Endothelial cell (in vitro differentiated cells): ENCODE measurements at places on chromosomes 7 and 10.
A peak's percentile ranks its signal among the peaks of the same experiment; 100 is the strongest.

- no peak for DNase-seq
- H3K36me3 ChIP-seq = peaks cover 14% of the 10 kb centered on the region
- peaks cover 10% of the 10 kb centered on the region for H3K27me3 ChIP-seq
- H3K27ac ChIP-seq = no peak overlapping the region
These were observed 1.7 kb upstream of the FUOM start for GRCh38 chr10:133359554-133359971.

- H3K4me1 ChIP-seq = no peaks in the 10 kb centered on the region
- H3K36me3 ChIP-seq = no peaks in the 10 kb centered on the region
- DNase-seq = peak; percentile 75
- H3K27ac ChIP-seq = no peak overlapping the region
- H3K4me3 ChIP-seq = no peak overlapping the region
These were observed 43.7 kb downstream of the CPVL start for GRCh38 chr7:29102558-29103151.

GRCh38 chr10:17004801-17005380 is 124.7 kb downstream of the CUBN start:
- H3K27me3 ChIP-seq = peaks cover 9% of the 10 kb centered on the region
- H3K36me3 ChIP-seq = peaks cover 34% of the 10 kb centered on the region
- no peak overlapping the region for H3K4me3 ChIP-seq
- H3K4me1 ChIP-seq = peaks cover 50% of the 10 kb centered on the region
- no peak for DNase-seq

DNA sequence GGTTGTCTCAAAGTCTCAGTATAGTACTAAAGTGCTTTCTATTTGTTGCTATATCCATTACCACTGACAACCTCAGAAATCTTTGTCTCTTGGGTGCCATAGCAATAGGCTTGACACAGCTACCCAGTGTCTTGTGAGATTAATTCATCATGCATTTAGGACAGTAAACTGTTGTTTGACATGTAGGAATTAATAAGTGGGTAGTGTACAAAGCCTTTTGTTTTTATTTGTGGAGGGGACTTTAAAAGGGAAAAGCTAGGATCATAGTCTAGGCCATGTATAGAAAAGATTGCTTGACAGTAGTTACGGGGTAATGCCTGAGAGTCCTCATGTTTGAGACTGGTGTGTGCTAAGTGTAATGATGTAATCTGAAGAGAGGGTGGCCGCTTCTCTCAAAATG is 102.6 kb upstream of the AGR3 start:
- no peak overlapping the region for H3K27ac ChIP-seq
- no peaks in the 10 kb centered on the region for H3K27me3 ChIP-seq
- H3K4me1 ChIP-seq = peaks cover 6% of the 10 kb centered on the region
- no peaks in the 10 kb centered on the region for H3K36me3 ChIP-seq
- DNase-seq = no peak

DNA sequence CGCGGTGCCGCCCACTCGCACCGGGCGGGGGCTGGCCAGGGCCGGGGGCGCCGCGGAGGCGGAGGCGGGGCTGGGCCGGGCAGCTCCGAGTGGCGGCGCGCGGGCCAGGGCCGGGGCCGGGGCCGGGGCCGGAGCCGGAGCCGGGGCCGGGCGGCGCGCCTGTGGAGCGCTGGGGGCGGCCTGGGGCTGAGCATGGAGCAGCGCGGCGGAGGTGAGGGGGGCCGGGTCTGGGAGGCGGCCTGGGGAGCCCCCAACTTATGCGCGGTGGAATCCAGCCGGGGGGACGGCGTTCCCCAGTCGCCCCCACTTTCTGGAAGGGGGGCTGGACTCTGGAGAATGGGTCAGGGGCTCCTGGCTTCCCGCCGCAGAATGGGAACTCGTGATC is at the start of gene LZTS2:
TSS of gene LZTS2 (plus strand) at position 67 of the 385 bp plus-strand sequence. CDS start 2,731 bp downstream, outside the sequence.
- H3K27me3 ChIP-seq = peaks cover 8% of the 10 kb centered on the region
- peaks cover 8% of the 10 kb centered on the region for H3K36me3 ChIP-seq
- DNase-seq = peak; percentile 63
- H3K4me3 ChIP-seq = peak within 1 kb of the TSS; percentile 95

GRCh38 chr10:109906316-109906715 is 17.0 kb downstream of the XPNPEP1 start:
- H3K4me1 ChIP-seq = peaks cover 7% of the 10 kb centered on the region
- H3K27me3 ChIP-seq = peaks cover 1% of the 10 kb centered on the region
- no peak for DNase-seq
- peaks cover 60% of the 10 kb centered on the region for H3K36me3 ChIP-seq

DNA sequence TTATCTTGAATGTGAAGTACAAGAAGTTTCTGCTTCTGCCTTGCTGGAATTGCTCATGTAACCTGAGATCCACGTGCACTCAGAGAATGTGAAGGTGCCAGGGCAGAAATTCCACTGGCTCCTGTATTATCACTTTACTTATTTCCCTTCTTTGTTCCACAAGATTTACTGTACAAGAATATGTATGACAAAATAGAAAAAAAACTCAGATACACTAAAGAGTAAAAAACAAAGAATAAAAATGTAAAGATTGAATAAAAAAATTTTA is 43.0 kb downstream of the PLCE1 start:
- no peak for DNase-seq
- H3K27me3 ChIP-seq = peaks cover 2% of the 10 kb centered on the region
- no peak overlapping the region for H3K4me3 ChIP-seq
- H3K36me3 ChIP-seq = no peaks in the 10 kb centered on the region
- no peaks in the 10 kb centered on the region for H3K4me1 ChIP-seq

GRCh38 chr10:132768346-132769248 is 17.4 kb downstream of the NKX6-2 start:
- H3K27me3 ChIP-seq = peaks cover 8% of the 10 kb centered on the region
- no peak for DNase-seq
- H3K36me3 ChIP-seq = peaks cover 19% of the 10 kb centered on the region
- H3K4me3 ChIP-seq = peak overlapping the region; percentile 37

DNA sequence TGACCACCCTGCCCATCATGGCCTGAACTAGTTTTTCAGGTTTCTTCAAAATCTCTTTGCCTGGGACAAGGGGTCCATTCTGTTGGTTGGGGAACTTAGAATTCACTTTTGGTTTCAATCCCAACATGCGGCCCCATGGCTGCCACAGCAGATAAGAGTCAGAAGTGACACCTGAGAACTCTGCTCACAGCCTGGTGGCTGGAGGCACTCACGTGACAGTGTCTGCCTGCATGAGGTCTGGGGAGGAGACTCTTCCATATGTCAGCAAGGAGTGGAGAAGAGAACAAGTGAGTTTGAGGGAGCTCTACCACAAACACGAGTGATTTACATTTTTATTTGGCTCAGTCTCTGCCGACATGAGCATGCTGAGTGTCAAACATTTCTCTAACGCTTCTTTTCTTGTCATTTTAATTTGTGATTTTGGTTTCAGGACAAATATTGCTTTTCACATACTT is 370.4 kb downstream of the TNS3 start:
- no peak for DNase-seq
- H3K36me3 ChIP-seq = no peaks in the 10 kb centered on the region
- no peak overlapping the region for H3K27ac ChIP-seq
- no peak overlapping the region for H3K4me3 ChIP-seq
- H3K4me1 ChIP-seq = no peaks in the 10 kb centered on the region
- peaks cover 5% of the 10 kb centered on the region for H3K27me3 ChIP-seq

GRCh38 chr10:98414932-98415730 is at the start of gene PYROXD2:
Gene PYROXD2 (minus strand): TSS chr10:98415182. CDS start chr10:98415135, 47 bp downstream.
- peaks cover 4% of the 10 kb centered on the region for H3K4me1 ChIP-seq
- peak; percentile 72 for DNase-seq
- H3K4me3 ChIP-seq = peak within 1 kb of the TSS; percentile 77

- no peaks in the 10 kb centered on the region for H3K36me3 ChIP-seq
- no peak overlapping the region for H3K4me3 ChIP-seq
- no peak overlapping the region for H3K27ac ChIP-seq
- DNase-seq = no peak
- H3K4me1 ChIP-seq = peaks cover 10% of the 10 kb centered on the region
These were observed 31.4 kb downstream of the FIGNL1 start for GRCh38 chr7:50418526-50419290.
